Amniotic epithelial cell (primary cell): ENCODE measurements at places on chromosomes 13 and 19.

- peak; percentile 80 for DNase-seq
Observed at GRCh38 chr19:56110515-56111448, 10.3 kb downstream of the ZNF787 start.

- no peak for DNase-seq
Observed at GRCh38 chr13:27135023-27135422, 36.6 kb downstream of the USP12 start.

DNA sequence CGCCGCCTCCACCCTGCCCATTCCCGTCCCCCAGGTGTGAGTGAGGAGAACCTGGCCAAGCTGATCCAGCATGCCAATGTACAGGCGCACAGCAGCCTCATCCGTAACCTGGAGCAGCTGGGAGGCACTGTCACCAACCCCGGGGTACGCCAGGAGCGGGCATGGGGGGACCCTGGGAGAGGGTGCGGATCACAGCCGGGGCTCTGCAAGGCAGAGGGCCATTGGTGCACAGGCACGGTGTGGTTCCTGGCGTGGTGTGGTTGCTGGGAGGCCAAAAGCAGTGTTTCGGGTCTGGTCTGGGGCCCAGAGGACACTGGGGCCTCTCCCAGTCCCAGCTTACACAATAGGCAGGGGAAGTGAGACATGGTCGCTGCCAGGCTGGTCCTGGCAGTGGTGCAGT lies 8.3 kb downstream of the STXBP2 start:
- DNase-seq: no peak

DNA sequence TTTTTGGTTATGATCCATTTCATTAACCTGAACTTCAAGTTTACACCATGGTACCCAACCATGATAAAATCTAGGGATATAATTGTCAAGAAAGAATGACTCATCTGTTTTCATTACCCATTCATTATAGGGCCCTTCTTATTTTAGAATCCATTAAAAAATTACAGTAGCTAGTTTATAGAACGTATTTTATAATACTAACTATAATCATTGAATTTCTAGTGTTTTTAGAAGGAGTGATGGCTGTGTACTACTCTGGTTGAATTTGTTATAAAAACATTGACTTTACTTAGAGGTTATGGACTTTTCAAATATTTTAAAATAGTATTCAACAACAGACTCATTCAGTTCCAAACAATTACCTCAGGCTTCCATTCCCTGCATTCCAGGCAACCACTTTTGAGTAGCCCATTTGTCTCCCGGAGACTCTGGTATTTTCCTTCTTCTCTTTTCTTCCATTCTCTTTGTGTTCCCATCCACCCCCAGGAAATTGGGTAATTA lies 71.9 kb upstream of the KLF12 start:
- DNase-seq: peak; percentile 95

DNA sequence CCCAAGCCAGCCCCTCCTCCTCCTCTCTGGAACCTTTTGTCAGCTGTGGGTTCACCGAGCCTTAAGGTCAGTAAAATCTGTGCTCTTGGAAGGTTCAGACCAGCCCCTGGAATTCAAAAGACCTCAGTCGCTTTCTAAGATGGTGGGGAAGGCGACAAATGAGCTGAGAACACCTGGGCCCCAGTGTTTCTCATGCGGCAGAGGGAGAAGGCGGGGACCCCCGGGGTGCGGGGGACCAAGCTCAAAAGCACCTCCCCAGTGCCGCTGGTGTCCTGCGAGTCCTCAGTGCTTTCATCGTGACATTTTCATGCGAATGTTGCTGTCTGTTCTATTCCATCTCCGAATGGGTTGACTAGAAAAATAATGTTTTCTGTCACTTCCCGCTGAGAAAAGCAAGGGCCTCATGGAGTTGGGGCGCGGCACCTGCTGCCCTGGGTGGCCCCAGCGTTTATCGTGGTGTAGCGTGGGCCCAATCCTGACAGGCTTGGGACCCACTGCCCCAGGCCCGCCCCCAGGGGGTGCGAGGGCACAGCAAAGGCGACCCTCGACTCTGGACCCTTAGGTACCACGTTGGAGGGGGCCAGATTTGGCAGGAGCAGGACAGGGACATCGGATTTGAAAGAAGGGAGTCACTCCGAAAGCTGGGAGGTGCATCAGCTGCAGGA lies 751 bp upstream of the NTN5 start:
- DNase-seq: no peak
